Right hindlimb (tissue), 1 donor: ENCODE measurements at places on chromosomes 5 and 9.

- peak; percentile 45 for DNase-seq
These were observed 1.3 kb downstream of the RAI14 start for GRCh38 chr5:34657274-34657921.

DNA sequence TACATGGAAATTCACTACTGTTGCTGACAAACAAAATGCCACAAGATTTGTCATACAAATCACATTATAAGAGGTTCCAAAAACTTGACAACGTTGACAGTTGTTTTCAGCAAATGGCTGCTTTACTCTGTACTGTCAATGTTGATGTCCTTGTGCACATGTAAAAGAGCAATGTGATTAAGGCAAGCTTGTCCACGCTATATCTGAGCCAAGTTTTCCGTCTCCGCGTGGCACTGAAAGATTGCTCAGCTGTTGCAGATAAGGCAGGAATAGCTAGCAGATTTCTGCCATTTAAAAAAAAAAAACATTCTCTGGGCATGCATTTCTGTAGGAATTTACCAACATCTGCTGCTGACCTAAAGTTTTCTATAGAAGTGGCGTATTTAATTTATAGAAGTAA is 46.4 kb upstream of the MEF2C start:
- DNase-seq = peak; percentile 35

DNA sequence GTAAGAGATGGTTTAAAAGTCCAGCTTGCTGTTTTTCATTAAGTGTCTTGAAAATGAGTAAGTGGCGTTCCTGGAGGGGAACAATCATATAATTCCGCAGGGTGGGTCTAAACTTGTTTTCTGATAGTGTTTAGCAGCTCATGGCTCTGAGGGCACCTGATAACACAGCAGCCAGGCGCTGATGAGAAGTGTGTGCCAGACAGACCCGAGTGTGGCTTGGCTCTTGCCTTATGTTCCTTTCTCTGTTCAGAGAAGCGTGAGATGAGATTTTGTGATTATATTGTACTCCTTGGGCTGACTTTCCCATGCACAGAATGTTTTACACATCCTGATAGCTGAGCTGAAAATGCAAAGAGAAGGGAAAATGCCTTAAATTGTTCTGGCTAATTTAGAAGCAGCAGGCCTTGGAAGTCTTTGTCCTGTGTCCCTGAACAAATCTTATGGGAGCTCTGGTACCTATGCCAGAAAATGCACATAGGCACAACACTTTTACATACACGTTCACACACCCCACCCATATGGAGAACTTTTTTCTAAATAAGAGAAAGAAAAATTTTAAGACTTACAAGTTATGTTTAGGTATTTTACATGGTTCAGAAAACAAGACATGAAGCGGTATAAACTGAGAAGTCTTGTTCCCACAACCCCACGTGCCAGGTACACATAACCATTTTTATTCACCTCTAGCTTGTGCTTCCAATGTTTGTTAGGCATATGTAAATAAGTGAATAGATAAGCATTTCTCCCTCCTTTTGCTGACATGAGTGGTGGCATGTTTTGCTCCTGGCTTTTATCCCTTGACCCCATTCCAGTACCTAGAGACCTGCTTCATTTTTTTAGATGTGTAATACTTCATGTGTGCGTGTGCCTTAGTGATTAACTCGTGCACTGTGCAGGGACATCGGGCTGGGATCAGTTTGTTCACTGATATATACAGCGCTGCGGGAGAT is 152.2 kb upstream of the OTULINL start:
- no peak for DNase-seq

- DNase-seq = no peak
These were observed 75.3 kb upstream of the IL12B start for GRCh38 chr5:159405611-159406031.

GRCh38 chr5:98774192-98775033 is 950 bp downstream of the RGMB start:
- DNase-seq = peak; percentile 84

- no peak for DNase-seq
These were observed 25.5 kb downstream of the NUP188 start for GRCh38 chr9:128972956-128973355.

DNA sequence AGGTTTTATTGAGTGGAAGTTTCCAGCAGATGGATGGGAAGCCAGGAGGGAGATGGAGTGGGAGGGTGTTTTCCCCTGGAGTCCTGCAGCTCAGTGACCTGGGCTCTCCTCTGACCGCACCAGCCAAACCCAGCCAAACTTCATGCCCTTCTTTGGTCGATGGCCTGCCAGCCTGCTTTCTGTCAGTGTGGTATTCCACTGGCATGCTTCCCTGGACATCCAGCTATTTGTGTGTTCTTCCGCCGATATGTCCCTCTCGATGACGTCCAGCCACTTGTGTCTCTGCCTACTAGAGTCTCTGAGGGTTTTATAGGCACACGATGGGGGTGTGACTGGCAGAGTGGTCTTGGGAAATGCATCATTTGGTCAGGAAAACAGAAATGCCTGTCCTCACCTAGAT is 33.8 kb downstream of the GPBP1 start:
- no peak for DNase-seq

DNA sequence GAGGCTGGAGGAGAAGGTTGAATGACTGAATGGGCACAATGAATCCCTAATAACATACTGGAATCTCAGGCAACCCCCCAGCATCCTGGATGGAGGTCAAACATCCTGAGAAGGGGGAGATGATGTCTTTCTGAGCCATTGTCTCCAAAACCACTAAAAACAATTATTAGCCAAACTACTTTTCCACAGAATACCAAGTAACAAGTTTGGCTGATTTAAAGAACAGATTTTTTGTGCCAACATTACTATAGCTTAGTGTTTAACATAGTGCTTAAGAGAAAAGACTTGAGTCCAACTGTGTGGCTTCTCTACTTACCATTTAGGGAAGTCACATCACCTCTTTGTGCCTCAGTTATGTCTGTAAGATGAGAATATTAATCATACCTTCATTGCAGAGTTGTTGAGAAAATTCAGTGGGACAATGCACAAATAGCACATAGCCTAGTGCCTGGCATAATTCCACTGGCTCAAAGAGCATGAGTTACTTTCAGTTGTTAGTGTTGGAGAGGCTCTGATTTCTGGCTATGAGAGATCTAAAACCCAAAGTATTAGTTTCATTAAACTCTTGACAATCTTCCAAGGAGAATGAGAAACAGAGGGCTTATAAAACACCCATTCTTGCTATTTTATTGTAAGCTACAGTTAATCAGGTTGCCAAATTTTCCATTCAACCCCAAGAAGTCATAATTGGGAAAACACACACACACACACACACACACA is 111.3 kb upstream of the NR3C1 start:
- no peak for DNase-seq

DNA sequence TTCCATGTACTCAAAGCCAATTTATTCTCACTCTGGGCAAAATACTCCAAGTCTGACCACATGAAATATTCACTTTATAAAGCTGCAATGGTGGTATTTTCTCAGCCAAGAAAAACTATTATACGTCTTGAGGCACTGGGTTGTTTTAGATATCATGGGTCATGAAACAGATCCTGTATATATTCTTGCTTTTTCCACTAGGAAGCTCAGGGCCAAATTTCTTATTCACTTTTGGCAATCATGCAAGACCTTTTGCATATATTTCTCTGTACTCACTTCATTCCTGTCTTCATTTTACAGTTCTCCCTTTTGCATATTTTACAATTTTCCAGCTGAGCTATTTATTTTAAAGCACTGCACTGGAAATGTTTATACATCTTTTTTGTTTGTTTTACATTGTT is 49.8 kb downstream of the GABBR2 start:
- no peak for DNase-seq

DNA sequence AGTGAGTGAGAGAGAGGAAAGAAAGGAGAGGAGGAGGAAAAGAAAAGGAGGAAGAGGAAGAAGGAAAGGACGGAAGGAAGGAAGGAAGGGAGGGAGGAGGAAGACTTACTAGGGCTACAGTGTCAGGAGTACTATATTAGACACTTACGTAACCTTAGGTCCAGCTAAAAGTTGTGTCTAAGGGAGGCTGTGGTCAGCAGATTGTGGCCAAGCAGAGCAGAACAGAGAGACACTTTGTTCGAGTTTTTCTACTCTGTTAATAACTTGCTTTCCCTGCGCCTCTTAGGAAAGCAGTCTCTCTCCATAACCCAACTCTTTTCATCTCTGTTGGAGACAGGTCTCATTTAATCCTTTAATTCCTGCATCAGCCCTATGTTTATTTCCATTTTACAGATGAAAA is 138.9 kb downstream of the KCNN2 start:
- DNase-seq = no peak

DNA sequence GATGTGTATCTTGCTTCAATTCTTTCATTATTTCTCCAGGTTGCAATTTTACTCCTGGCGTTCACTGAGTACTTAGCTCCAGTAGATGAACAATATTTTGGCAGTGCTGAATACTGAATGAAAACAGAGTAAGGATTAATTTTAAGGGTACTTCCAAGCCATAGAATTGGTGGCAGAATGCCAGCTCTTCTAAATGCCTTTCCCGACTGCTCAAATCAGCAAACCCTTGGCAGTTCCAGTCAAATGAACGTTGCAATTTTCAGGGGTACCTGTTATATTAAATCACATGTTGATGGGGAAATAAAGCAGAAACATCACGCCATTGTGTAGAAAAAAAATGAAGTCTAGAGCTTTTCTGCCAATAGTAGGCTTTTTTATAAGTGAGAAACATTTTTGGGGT is 282.4 kb upstream of the RPS23 start:
- peak; percentile 59 for DNase-seq

- no peak for DNase-seq
These were observed 967 bp downstream of the ANKRD31 start for GRCh38 chr5:75235711-75236110.

- DNase-seq = no peak
These were observed at the start of gene LRRC19 for GRCh38 chr9:27005491-27005890. Gene LRRC19 (minus strand): TSS chr9:27005672. CDS start chr9:26999694, 5,978 bp downstream.

DNA sequence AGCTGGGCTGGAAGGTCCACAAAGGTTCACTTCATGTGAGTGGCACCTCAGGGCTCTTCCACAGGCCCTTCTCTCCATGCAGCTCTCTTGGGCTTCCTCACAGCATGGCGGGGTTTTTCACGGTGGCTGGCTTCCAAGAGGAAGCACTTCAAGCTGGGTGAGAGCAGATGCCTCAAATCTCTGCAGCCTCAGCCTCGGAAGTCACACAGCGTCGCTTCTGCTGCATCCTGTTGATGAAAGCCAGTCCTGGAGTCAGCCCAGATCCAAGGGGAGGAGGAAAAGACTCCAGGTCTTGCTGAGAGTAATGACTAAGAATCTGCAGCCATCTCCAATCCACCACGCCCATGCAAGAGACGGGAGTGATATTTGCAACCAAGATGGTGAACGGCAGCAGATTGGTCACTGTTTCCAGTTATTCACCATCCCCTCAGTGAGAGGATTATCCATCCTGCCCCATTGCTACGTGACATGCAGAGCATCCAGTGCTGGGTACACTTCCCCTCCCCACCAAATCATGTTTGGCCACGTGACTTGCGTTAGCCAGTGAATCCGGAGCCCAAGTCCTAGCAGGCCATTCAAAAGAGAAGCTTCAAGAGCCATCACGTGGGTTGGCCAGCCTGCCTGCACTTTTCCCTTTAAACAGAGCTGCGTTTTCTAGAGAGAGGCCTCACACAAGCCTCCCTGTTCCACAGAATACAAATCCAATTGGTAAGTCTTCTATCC is 173.9 kb downstream of the C9orf50 start:
- no peak for DNase-seq

GRCh38 chr5:179060116-179061008 is at the start of gene ZNF354C:
Gene ZNF354C (plus strand): TSS chr5:179060373. CDS start chr5:179062069, 1,696 bp downstream.
- DNase-seq = peak; percentile 96

DNA sequence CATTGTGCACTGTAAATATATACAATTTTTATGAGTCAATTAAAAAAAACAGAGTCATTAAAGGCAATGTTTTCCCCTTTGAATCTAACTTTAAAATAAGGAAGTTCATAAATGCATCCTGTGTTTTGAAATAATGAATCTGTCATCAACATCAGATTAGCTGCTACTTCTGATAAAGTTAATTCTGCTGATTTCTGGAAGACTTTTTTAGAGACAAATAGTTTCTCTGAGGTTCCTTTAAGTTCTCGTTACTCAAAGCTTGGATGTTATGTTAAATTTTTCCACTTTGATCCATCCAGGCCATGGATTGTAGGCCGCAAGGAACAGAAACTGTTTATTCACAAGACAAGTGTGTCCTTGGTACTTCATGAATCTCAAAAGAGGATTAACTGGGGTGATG is 115.5 kb downstream of the CARTPT start:
- DNase-seq = no peak

DNA sequence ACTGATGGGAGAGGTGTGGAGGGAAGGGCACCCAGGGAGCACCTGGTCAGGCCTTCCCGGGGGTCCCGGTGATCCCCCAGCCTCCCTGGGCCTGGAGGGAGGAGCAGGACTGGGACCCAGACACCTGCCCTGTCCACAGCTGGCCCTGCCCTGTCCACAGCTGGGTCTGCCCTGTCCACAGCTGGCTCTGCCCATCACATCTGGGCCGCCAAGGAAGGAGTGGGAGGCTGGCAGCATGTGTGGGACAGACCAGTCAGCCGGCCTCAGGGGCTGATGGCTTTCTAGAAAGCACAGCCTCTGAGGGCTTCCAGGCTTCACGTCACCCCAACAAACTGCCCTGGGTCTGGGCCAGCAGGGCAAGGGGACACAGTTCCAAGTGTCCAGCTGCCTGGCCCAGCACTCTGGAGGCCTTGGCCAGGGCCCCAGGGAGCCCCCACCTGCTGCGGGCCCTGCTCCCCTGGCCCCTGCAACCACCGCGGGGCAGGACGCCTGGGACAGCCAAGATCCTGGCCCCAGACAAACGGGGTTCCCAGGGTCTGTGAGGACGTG is 12.2 kb downstream of the DNLZ start:
- no peak for DNase-seq

DNA sequence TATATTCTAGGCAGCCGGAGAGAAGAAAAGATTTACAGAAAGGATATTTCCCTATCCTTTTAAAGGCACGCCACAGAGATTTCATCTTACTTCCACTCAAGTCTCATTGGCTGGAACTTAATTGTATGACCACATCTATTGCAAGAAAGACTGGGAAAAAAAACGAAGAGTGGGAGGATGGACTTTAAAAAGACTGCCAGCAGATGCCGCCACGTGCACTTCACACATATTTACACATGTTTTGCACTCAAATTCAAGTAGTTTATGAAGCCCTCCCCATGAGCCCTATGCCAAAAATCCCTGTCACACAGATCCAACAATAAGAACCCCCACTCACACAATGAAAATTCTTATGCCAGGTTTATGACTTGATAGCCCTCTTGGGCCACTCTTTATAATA is 138.5 kb upstream of the TYRP1 start:
- no peak for DNase-seq

DNA sequence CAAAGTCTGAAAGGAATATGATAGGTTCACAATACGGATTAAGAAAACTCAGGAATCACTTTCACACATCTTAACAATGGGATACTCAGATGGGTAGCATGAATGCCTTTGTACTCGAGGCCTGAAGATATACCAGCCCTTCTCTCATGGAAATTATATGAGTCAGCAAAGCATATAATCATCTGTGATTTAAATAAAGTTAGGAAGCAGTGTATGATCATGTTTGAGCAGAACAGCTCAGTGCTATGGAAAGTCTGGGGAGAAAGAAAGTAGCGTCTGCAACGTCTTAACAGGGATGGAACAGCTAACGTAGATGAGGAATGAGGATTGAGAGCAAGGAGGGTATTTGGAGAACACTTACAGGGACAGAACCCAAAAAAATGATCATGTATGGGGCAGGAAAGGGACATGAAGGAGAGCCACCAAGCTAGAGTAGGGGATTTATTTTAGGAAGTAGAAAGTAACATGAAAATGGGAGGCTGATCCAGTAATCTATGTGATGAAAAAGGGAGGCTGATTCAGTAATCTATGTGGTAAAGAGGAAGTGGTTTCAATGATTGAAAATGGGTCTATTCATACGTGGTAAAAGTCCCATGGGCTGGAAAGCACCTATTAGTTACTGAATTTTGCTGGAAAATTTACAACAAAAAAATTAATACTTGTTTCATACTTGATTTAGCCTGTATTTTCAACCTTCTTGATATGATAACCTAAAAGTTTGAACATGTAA is 85.9 kb downstream of the GNA14 start:
- no peak for DNase-seq
